ENCODE measurements at places on chromosomes 16 and 17.

DNA sequence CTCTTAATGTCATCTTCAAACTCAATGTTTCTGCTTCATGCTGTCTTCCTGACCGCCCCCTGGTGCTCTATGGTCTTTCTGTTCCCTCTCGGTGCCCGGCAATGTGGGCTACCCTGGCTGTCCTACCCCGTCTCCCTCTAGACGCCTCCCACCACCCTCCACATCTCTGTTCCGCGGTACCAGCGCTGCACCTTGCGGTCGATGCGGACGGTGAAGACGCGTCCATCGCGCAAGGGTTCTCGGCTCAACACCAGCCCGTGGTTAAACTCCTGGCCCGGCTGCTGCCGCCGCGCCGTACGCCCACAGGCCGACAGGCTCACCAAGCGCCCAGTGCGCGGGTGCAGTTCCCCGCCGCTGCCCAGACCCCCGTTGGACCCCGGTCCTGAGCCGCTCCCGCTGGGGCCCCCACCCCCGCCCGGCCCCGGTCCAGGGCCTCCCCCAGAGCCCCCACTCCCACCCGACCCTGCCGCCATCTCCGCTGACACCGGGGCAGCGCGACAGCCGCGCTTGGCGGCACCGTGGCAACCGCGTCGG lies at the start of gene NEURL4:
Gene NEURL4, minus strand, starts transcription at position 496 of the 534 bp plus-strand sequence. Its CDS starts 23 bp downstream, at position 473.
- no peak for DNase-seq

DNA sequence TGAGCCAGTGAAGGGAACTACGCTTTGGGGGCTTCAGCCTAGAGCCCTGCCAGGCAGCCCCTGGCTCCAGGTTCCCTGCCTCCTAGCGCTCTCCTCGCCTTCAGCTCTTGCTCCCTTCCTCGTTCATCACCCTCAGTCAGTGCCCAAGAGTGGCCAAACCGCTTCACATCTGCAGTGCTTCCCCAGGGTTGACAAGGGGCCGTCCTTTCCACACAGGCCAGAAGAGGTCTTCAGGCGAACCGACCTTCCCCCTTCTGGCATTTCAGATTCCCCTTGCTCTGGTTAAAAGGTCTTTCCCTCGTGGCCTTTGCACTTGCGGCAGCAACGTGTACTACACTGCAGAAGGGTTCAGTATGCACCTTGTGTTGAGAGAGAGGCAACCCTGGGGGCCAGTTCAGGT lies 4.1 kb downstream of the RASD1 start:
- DNase-seq = no peak

DNA sequence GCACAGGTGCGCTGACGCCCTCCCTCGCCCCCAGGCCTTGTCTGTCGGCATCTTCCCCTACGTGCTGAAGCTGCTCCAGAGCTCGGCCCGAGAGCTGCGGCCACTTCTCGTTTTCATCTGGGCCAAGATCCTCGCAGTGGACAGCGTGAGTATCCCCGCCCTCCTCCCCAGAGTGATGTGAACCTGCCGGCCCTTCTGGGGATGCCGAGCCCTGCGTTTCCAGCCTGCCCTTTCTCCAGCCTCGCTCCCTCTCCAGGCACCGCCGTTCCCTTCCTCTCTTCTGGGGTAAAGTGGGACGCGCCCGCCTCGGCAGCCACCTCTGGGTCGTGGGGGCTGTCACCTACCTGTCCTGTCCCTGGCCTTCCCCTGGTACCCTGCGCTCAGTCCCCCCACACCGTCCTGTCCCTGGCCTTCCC lies 133.9 kb upstream of the CHMP6 start:
- DNase-seq = no peak

DNA sequence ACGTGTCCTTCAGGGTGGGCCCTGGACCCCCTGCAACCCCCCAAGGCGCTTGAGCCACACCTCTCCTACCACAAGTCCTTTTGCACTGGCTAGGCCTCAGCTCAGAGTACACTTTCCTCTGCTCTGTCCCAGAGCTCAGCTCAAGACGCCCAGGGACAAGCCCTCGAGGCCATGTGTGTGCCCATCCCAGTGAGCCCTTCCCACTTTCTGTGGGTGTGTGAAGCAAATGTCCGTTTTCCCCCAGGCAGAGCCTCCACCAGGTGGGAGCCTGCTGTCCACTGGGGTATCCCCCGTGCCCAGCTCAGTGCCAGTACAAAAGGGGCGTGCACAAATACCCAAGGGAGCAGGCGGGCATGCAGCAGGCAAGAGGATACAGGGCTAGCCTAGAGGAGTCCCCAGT lies 18.4 kb downstream of the KIFC3 start:
- DNase-seq = no peak

DNA sequence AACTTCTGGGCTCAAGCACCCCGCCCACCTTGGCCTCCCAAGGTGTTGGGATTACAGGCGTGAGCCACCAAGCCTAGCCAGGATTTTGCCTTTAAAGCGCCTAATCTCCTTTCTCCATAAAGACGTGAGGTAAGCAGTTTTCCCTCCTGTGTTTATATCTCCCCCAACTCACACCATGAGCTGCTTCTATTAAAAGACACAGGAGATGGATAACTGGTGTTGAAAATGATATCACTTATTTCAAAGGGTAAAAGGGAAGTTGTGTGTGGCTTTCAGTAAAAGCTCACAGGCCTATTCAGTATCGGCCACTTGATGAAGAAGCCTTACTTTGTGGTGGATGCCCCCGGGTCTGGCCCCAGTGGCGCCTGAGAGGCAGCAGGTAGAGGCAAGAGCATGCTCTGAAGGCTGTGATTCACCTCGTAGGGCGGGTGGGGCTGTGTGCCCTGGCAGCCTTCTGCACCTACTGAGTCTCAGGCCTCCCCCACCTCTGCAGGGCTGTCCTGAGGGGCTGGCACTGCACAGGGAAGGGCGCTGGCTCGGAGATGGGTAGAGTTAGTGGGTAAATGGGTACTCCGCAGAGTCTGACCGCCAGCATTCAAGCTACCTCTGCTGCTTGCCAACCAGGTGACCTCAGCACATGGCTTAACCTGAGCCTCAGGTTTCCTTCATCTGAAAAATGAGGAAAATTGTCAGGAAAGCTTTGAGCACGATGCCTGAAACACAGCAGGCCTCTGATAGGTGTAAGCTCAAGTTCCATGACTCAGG lies 146.8 kb downstream of the CLEC16A start:
- no peak for DNase-seq

- DNase-seq = no peak
Measured at GRCh38 chr16:35516971-35517370, 2057.6 kb downstream of the TP53TG3F start.

DNA sequence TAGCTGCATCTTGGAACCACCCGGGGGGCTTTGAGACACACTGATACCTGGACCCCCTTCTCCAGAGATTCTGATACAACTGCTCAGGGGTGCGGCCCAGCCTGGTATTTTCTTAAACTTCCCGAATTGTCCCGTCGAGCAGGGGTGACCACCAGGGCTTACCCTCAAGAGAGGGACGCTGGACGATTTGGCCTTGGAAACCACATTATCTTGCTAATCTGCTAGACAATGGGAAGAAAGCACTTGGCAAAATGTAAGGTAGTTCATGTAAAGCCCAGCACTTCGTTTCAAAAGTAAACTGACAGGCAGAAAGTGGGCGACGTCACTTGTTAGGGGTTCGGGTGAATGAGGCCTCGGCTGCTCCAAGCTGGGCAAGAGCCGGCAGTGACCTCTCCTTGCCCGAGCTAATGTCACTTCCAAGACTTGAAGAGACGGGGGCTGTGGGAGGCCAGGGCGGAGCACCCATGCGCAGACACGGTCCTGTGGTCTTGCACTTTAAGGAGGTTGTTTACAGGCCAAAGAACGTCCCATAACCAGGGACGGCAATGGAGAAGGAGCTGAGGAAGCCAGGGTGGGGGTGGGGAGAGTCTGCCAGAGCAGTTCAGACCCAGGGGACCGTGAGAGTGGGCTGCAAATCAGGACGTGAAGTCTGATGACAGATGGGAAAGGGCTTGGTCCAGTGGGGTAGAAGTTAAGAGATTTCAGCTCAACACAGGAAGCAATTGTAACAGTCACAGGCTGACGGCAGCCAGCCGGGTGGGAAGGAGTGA lies 152.7 kb upstream of the GSE1 start:
- no peak for DNase-seq

GRCh38 chr16:14109077-14109775 lies 38.1 kb downstream of the MRTFB start:
- no peak for DNase-seq

- DNase-seq = no peak
Measured at GRCh38 chr17:27930000-27930399, 36.8 kb upstream of the LYRM9 start.

- DNase-seq = no peak
Measured at GRCh38 chr17:45828582-45829133, 16.0 kb upstream of the SPPL2C start.

DNA sequence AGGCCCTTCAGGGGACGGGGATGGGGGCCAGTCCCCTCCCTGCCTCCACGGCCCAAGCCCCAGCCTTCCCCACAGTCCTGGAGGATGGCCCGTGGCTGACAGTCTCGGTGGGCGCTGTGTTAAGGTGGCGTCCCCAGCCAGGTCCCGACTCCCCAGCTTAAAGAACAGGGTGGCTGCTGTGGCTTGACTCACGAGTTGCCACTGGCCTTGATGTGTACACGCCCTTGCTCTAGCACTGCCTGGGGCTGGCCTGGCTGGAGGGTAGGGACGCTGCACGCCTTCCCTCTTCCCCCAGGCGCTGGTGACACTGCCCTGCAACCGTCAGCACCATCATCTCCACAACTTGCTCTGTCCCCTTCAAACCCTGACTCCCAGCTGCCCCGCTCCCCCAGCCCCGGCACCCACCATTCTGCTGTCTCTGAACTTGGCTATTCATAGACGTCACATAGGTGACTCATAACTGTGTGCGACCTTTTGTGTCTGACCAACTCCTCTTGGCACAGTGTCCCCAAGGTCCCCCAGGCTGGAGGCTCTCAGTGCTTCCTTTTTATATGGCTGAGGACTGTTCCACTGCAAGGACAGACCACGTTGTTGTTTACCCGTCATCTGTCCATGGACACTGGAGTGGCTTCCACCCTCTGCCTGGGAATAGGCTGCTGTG lies 6.3 kb downstream of the GNPTG start:
- DNase-seq = no peak
